ENCODE measurements at places on chromosomes 7 and 10. TPM values are rescaled to one million over a fixed set of nuclear protein-coding genes. Genes with fewer than 3 reads are reported as not detected.
A peak's percentile ranks its signal among the peaks of the same experiment; 100 is the strongest.

HOXA10 gene
- total RNA-seq, result not detected

DNA sequence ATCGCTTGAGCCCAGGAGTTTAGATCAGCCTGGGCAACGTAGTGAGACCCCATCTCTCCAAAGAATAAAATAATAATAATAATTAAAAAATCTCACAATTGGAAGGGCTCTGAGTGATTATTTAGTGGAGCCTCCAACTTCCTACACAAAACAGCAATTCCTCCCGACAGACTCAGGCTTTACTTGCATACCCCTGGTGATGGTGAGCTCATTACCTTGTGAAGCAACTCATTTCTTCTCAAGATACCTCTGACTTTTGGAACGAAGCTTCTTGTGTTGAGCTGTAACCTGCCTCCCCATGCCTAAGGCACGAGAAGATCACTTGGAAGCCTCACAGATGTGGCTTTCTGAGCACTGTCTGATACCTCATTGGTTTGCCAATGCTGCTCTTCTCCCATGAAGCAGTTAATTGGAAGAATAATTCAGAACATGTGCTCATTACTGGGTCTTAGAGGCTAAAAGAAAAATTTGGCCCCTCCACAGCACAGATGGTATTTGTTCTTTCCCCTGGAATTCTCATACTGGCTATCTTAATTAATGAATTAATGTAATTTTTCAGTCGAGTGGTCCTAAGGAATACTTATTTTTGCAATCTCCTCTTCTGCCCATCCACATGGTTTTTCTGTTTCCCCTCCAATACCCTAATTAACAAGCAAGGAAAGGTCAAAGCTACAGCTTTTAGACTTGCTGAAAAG is 769.0 kb downstream of the TYW1 start:
- DNase-seq, result no peak

GRCh38 chr7:53657586-53657985 is 622.2 kb downstream of the POM121L12 start:
- no peak for DNase-seq

DNA sequence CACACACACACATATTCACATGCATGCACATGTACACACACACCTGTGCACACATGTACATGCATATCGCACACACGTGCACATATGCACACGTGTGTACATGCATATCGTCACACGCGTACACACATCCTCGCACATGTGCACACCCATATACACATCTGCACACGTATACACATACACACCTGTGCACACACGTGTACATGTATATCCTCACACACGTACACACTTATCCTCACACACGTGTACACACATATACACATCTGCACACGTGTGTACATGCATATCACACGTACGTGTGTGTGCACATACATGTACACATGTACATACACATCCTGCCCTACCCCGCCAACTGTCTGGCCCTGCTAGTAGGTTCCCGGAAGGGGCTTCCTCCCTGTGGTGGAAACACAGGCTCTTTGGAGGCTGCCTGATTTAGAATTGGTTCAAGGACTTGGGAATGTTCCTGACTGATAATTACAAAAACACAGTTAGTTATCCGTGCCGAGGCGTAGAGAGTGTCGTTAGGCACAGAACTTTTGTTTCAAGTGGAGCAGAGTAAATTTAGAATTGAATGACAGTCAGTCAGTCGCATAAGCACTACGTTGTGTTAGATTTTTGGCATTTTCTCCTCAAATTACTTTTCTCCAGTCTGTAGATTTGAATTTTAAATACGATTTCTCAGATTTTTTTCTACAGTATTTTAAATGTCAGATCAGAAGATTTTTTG is 18.5 kb upstream of the PRKAR1B start:
- no peak for DNase-seq

DNA sequence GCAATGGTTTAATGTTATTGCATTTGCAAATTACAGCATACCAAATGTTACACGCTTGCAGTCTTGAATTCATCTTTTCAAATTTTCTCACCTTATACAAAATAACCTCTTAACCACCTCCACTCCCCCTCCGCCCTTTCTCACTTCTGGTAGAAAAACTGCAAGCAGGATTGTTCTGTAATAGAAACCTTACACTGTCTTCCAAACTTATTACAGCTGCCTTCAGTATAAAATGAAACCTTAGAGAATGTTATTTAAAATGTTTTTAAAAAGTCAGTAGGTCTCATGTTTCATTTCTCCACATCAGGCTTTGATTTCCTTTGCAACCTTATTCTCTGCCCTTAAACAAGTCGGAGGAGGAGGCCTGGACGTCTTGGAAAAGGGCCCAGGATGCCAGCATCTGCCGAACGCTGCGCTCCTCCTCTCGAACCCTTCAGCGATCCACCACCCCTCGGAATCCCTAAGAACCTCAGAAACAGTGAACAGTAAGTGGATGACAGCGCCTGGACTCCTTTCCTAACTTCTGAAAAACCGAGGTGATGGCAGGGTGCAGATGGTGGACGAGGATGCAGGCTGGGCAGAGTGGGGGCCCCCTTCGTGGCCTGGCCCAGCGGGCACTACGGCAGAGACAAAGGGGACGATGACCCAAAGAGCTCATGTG is 74.0 kb downstream of the FGFR2 start:
- DNase-seq, result no peak

DNA sequence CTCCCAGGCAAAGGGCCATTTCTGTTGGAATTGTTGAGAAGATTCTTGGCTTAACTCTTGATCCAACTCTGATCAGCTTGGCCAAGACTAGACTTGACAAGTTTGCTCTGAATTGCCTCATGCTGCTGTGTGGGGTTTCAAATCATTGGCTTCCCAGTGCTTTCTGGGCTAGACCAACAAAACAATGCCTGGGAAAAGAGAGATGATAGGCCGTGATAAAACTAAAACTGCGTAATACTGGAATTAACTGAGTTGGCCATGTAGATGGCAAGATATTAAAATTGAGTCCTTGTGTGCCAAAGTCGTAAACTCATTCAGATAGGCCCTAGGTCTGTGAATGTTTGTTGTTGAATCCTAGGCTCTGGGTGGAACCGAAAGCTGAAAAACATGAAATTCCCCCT is 222.6 kb downstream of the MGMT start:
- no peak for DNase-seq

DNA sequence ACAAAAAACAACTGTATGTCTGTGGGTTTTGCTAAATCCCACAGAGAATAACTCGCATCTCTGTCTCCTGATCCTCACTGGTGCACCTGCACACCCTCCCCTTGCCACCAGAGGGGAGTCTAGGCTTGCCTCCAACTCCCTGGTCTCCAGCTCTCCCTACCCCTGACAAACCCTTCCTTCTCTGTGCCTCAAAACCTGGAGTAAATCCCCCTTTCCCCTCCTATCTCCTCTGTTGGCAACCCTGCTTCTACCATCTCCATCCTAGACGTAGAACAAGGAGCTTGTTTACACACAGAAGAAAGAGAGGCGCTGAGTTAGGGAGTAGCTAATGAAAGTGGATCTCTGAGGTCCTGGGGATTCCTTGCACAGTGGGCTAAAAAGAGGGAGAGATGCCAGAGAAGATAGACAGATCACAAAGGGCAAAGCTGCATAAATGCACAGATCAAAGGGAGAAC is 6.0 kb downstream of the MBLAC1 start:
- DNase-seq, result peak; percentile 90

- no peak for DNase-seq
Measured at GRCh38 chr10:31219306-31219705, 99.7 kb upstream of the ZEB1 start.

DNA sequence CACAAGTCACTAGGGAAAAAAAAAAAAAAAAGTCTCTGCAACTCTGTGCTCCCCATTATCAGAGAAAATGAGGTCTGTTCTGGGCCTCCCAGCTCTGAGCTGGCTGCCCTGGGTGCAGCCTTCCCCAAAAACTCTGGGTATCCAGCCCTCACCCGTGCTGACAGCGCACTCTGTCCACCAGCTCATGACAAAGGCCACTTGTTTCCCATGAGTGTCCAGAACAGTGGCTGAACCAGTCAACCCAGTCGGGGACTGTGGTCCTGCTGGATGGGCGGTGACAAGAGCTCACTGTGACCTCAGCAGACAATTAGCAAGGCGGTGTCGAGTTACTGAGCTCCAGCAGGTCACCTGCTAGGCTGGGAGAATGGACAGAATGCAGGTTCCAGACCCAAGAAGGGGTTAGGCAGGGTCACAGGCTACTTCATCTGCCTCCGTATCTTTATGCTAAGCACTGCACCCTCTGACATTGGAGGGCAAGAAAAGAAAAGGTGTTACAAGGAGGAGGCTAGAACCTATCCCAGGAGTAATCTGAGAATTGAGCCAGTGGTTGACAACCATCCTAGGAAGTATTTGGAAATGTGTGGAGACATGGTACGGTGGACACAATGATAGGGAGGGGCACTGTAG is 37.2 kb downstream of the DLG5 start:
- DNase-seq, result no peak

DNA sequence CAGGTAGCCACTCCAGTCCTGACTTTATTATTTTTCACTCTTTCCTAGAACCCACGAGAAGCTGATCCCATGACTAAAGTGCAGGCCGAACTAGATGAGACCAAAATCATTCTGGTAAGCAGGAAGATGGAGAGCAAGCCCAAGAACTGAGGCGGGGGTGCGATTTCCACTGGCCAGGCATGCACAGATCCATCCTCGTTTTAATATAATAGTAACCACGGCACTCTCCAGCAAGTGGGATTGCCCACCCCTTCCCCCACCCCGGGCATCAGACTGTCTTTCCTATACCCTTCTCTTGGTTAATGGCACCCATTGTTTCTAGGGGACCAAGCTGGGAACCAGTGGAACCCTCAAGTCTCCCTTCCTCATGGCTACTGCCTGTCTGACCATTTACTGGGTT is 7.3 kb downstream of the YKT6 start:
- DNase-seq, result no peak

All from SK-MEL-5 (cell line).